Hypothalamus (tissue), 51 donors: ENCODE measurements at places on chromosomes 7 and 10.

DNA sequence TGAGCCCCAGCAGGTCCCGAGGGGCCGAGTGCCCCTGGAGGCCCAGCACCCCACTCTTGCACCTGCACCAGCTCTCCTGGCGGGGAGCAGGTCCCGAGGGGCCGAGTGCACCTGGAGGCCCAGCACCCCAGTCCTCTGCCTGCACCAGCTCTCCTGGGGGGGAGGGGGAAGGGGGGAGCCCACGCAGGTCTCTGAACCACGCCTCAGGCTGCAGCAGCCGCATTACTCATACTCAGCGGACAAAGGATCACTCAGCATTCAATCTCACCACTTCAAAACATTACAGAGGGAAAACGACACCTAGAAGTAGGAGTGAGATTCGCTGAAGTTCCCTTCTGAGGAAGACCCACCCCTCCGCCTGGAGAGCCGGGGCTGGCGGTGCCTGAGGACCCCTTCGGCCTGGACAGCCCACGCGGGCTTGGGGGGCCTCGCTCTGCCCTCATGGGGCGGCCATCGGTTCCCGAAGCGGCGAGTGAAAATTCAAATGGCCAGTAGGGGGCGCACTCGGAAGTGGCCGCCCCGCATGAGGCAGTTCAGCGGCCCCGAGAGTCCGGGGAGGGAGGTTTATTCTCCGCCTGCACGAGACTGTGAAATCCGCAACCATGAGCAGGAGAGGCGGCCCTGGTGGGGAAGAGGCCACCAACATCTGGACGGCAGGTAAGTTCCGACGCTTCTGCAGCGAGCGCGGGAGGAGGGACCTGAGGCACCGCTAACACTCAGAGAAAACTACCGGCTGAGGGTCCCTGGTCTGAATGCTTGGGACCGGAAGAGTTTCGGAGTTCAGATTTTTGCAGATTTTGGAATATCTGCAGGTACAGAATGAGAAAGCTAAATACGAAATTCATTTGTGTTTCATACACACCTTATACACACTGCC lies 1.1 kb upstream of the GPER1 start:
- DNase-seq = no peak

DNA sequence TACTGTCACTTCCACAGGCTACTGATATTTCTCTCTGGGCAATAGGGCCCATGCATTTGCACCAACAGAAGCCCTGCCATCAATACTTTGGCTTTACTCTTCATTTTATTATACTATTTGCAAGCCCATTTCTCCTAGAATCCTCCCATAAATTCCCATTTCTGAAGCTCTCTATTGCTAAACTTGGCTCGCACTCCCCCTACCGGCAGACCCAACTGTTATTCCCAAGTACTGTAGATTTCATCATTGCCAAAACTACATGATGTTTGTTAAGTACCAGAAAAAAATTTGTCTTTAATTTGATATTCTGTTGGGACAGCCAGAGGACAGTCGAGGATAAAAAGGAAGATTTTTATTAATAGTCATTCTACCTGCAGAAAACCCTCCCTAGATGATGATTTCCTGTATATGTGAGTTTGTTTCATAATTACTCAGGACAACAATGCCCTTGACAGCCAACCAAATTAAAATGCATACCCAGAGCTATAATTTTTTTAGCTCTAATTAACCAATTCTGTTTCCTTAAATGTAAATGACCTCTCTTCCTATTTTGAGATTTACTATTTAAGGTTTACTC lies 298.6 kb downstream of the REEP3 start:
- no peak for DNase-seq

- no peak for DNase-seq
Measured at GRCh38 chr7:145434811-145435210, 599.0 kb upstream of the TPK1 start.

DNA sequence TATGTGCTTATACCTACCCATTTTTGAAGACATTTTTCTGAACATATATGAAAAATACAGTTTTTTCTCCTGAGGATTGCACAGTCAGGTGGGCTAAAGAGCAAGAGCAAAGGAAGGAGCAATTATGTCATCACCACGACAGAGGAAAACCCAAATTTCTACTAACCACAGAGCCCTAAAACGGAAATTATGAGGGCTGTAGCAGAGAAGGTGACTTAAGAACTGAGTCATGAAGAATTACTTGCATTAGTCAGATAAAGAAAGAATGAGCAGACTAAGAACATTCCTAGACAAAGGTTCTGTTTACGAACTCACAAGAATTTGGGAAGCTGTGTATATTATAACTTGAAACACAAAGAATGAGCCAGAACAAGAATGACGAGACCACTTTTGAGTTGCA lies 974.4 kb downstream of the NXPH1 start:
- DNase-seq = no peak

- DNase-seq = no peak
Measured at GRCh38 chr10:37379991-37380390, 254.6 kb downstream of the ANKRD30A start.

GRCh38 chr7:1911571-1911970 lies 241.5 kb downstream of the ELFN1 start:
- DNase-seq = no peak

DNA sequence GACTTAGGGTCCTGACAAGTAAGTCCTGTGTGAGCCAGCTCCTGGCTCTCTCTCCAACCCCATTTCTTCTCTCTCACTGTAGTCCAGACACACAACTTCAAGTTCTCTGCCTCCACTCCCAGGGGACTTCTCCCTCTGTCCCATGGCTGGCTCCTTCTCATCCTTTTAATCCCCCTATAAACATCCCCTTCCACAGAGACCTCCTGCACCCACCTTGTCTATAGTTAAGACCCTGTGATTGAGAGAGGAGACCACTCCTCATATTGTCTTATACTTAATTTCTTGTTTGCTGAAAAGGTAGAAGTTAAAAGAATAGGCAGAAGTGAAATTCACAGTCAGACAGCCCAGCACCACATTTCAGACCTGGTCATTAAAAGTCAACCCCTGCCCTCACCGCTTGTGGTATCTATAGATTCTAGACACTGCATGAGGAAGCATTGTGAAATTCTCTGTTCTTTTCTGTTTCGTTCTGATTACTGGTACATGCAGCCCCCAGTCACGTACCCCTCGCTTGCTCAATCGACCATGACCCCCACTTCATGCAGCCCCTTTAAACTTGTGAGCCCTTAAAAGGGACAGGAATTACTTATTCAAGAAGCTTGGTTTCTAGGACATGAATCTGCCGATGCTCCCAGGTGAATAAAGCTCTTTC lies 125.6 kb upstream of the FRMD4A start:
- DNase-seq = no peak

DNA sequence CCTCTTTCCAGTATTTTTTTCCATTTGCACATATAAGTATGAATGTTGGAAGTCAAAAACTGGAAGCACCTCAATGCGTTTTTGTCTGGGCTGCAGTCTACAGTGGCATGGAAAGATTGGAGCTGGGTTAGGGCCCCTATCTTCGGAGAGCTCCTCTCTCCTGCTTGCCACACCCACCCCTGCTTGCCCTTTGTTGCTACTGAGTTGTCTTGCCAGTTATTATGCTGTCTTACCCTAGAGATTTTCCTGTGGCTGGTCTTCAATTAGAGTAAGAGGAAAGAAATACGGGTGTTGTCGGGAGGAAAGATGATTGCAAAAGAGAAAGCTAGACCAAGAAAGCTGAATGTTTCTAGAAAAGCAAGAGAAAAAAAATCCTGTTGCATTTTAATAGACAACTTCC lies 228.9 kb upstream of the CELF2 start:
- no peak for DNase-seq

GRCh38 chr7:150755473-150756099 lies 18.4 kb downstream of the GIMAP5 start:
- no peak for DNase-seq

DNA sequence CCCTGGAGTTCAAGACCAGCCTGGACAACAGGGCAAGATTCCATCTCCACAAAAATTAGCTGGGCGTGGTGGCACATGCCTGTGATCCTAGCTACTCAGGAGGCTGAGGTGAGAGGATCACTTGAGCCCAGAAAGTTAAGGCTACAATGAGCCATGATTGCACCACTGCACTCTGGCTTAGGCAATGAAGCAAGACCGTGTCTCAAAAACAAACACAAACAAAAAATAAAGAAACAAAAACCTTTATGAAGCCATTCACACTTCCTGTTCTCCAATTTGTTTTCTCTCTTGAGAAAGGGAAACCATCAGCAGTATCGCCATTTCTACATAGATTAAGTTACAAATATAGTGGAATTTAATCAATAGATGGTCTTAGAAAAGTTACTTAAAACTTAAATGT lies 19.8 kb downstream of the YME1L1 start:
- no peak for DNase-seq

GRCh38 chr7:90594751-90595317 lies 1.3 kb upstream of the CDK14 start:
- DNase-seq = no peak

GRCh38 chr7:138661069-138661635 lies 40.0 kb downstream of the SVOPL start:
- DNase-seq = no peak

- no peak for DNase-seq
Measured at GRCh38 chr10:35545878-35546590, 59.1 kb upstream of the GJD4 start.

DNA sequence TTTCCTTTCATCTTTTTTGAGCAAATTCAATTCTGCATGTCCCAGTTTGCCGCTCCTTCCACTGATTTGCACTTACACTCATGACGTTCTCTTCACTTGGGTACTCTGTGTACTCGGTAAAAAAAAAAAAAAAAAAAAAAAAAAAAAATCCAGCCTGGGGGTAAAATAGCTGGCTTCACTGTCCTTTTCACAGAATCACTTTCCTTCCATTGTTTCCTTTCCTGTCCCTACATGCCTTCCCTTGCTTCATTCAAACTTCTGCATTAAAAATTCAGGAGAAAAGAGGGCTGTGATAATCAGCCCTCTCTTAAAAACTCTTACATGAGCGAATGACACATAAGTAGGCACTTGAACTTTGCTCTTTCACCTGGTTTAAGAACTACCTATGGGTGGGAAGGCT lies 8.7 kb downstream of the ANKRD1 start:
- DNase-seq = no peak

GRCh38 chr10:88471899-88472298 lies 111.2 kb downstream of the RNLS start:
- DNase-seq = no peak

- no peak for DNase-seq
Measured at GRCh38 chr7:81159402-81159801, 240.6 kb upstream of the SEMA3C start.

DNA sequence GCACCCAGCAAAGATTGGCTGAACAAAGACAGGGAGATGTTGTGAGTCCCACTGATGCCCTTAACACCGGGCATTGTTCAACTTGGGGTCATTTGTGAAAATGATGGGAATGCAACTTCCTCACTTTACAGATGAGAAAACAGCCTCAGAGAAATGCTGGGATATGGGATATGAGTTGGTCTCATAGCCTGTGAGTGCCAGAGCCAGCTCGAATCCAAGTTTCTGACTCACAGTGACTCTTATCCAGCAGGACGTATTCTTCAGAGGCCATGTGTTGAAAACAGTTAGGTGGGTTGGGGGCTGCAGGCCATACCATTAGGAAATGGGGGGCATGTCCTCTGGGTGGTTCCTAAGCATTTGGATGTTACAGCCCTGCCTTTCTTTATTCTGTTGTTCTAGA lies 45.2 kb downstream of the KIAA1217 start:
- DNase-seq = no peak

- DNase-seq = no peak
Measured at GRCh38 chr10:14601872-14602725, 172.6 kb downstream of the FAM107B start.

DNA sequence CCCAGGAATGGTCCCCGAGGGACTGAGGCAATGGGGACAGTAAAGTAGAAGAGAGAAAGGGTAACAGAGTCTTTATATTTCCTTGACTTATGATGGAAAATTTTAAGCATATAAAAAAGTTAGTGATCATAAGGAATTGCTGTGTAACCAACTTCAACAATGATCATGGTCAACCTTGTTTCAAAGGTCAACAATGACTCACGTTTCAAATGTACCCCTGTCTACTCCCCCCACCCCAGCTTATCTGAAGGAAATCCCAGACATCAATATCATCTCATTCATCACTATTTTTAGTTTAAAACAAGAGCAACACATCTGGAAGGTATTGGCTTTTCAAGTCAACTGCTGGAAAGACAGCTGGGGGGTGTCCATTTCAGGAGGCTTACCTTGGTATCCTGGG lies 92.9 kb downstream of the SMURF1 start:
- DNase-seq = no peak

GRCh38 chr10:84392181-84392580 lies 63.8 kb downstream of the CCSER2 start:
- no peak for DNase-seq

DNA sequence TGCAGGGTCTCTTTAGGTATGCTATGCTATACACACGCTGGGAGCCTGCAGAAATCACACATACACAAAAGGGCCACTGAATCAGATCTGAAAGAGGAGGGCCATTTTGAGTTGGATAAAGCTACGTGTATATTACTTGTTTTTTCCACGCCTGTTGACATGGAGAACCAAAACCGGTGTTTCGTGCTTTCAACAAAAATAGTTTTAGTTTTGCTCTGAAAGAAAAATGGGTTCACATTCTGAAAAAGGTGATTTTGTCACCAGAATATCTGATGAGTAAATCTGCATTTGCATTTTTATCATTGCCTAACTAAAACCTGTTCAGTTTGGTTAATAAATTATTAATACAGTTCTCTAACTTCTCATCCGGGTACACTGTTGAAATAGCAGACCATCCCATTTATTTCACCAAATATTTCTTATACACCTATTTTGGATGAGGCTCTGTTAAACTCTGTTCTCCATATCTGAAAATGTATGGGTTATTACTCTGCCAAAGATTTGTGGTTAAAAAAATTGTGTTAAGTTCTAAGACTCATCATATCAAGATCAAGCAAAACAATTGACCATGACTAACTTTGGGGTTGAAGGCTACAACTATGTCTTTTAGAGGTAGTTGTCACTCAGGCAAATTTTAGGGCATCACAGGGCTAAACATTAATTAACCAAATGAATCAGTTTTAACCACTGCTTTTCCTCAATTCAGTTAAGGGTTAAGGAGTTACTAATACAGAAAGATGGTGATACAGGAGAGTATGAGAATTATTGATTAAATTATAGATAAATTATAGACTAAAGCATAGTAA lies 101.2 kb upstream of the RPA3 start:
- no peak for DNase-seq
